ENCODE measurements at places on chromosomes 2 and 18. TPM values are rescaled to one million over a fixed set of nuclear protein-coding genes. Genes with fewer than 3 reads are reported as not detected.

DNAJC5G gene
- total RNA-seq: 1.1 TPM

- H3K4me3 ChIP-seq: no peak overlapping the region
- H3K36me3 ChIP-seq: no peaks in the 10 kb centered on the region
- peak; percentile 92 for DNase-seq
- H3K4me1 ChIP-seq: peaks cover 14% of the 10 kb centered on the region
- H3K27me3 ChIP-seq: no peaks in the 10 kb centered on the region
- H3K27ac ChIP-seq: peak overlapping the region; percentile 40
These were observed 85.1 kb downstream of the CABLES1 start for GRCh38 chr18:23220355-23220754.

DNA sequence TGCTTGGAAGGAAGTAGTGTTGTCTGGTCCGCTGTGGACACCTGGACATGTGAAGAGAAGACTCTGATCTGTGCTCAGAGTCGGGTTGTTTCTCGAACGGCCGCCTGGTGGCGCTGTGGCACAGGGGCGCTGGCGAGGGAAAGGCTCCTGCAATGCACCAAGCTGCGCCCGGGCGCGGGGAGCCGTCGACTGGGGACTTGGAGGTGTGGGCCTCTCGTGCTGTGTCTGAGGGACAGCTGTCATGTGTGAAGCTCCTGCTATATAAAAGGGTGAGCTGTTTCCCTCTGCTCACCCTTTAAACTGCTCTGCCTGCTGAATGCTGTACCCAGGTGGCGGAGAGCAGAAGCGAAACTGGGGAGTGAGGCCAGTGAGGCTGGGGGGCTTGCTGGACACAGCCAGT is 44.0 kb downstream of the GNAL start:
- H3K27me3 ChIP-seq: no peaks in the 10 kb centered on the region
- H3K4me1 ChIP-seq: no peaks in the 10 kb centered on the region
- H3K27ac ChIP-seq: no peak overlapping the region

- no peak overlapping the region for H3K27ac ChIP-seq
- no peaks in the 10 kb centered on the region for H3K36me3 ChIP-seq
- DNase-seq: no peak
- H3K4me1 ChIP-seq: no peaks in the 10 kb centered on the region
- H3K27me3 ChIP-seq: no peaks in the 10 kb centered on the region
These were observed 73.0 kb downstream of the MTCL1 start for GRCh38 chr18:8778386-8778785.

LYG2 gene
- not detected for total RNA-seq

DNA sequence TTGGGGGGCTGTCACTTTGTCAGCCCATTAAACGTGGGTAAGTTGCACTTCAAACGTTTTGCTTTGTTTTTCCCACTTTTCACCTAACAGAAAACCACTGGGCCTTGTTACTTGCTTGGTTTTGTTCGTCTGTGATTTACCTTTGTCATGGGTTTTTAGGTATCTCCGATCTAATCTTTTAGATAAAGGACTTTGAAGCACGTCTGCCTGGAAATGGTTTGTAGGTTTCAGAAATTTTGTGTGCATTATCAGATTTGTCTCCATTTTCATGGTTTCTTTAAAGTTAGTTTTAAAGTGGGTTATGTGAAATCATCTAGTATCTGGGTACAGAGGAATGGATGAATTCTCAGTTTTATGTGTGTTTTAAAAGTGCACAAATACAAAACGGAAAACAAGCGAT is 6.4 kb downstream of the CTDP1 start:
- H3K27ac ChIP-seq: no peak overlapping the region
- no peaks in the 10 kb centered on the region for H3K36me3 ChIP-seq
- H3K4me3 ChIP-seq: no peak overlapping the region
- no peaks in the 10 kb centered on the region for H3K27me3 ChIP-seq

SLC4A3 gene
- 3.2 TPM for total RNA-seq

DNA sequence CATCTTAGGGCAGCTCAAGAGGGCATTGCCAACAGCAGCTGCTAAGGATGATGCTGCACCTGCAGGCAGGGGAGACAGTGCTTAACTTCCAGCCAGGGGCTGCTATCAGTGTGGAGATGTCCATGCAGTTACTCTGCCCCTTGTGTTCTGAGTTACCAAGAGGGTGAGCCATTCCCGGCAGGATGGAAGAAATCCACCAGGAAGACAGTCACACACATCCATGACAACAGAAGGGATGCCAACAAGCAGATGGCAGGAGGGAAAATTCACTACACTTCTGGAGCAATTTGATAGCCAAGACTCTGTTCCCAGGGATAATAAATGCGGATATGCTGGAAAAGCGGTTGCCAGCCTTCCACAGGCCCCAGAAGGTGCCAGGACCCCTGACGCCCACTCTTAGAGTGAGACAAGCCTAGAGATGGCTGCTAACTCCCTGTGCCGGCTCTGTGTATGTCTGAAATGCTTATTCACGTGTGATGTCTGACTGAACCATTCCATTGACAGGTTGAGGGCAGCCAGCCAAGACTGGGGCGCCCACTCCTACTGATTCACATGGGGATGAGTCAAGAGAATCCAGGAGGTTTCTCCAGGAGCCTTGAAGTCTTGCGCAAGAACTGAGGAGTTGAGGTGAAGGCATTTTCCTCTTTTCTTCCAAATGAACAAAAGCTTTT is 24.5 kb downstream of the LOXHD1 start:
- no peak for DNase-seq
- H3K4me1 ChIP-seq: no peaks in the 10 kb centered on the region
- no peak overlapping the region for H3K27ac ChIP-seq
- no peaks in the 10 kb centered on the region for H3K27me3 ChIP-seq
- no peak overlapping the region for H3K4me3 ChIP-seq

All from thyroid gland (tissue), 4 donors.